ENCODE measurements at places on chromosomes 6 and 20. TPM values are rescaled to one million over a fixed set of nuclear protein-coding genes. Genes with fewer than 3 reads are reported as not detected.

ACSS1 gene
- total RNA-seq: 8.0 TPM

NRSN1 gene
- not detected for total RNA-seq

KIFC1 gene
- 0.94 TPM for total RNA-seq

PCIF1 gene
- total RNA-seq: 48.0 TPM

MACROD2 gene
- 1.7 TPM for total RNA-seq

FAM209B gene
- 0.52 TPM for total RNA-seq

KIF25 gene
- total RNA-seq: not detected

OPRM1 gene
- not detected for total RNA-seq

SASH1 gene
- 1.7 TPM for total RNA-seq

GRIK2 gene
- total RNA-seq: not detected

FIG4 gene
- total RNA-seq: 9.3 TPM

LGSN gene
- total RNA-seq: not detected

IL17A gene
- total RNA-seq: not detected

FAM8A1 gene
- total RNA-seq: 25.7 TPM

ARFGEF3 gene
- under 0.01 TPM for total RNA-seq

IDH3B gene
- 103 TPM for total RNA-seq

ELOVL5 gene
- 94.8 TPM for total RNA-seq

ZBTB22 gene
- total RNA-seq: 12.6 TPM

HAO1 gene
- not detected for total RNA-seq

SLC22A3 gene
- total RNA-seq: not detected

ABCC10 gene
- 12.3 TPM for total RNA-seq

KCNK16 gene
- total RNA-seq: not detected

MAP7 gene
- total RNA-seq: 0.31 TPM

SMPD2 gene
- 22.5 TPM for total RNA-seq

RPS18 gene
- 4,638 TPM for total RNA-seq

NKAIN2 gene
- not detected for total RNA-seq

LTB gene
- total RNA-seq: 191 TPM

SLC17A3 gene
- total RNA-seq: 0.31 TPM

ACOT8 gene
- total RNA-seq: 13.9 TPM

AURKA gene
- total RNA-seq: 3.0 TPM

RSPO3 gene
- total RNA-seq: not detected

DEFB116 gene
- total RNA-seq: not detected

FLRT3 gene
- not detected for total RNA-seq

EFCAB8 gene
- 0.73 TPM for total RNA-seq

CALHM6 gene
- 19.7 TPM for total RNA-seq

DAAM2 gene
- total RNA-seq: under 0.01 TPM

WDR46 gene
- 19.4 TPM for total RNA-seq

AVP gene
- total RNA-seq: not detected

ABRACL gene
- total RNA-seq: 43.7 TPM

ENPP5 gene
- total RNA-seq: 0.42 TPM

THBD gene
- 82.1 TPM for total RNA-seq

BEND3 gene
- total RNA-seq: 1.5 TPM

MMP24 gene
- not detected for total RNA-seq

ADIG gene
- total RNA-seq: not detected

LAMA2 gene
- total RNA-seq: 0.63 TPM

CMTR1 gene
- 40.9 TPM for total RNA-seq

MEP1A gene
- total RNA-seq: not detected

RAMACL gene
- 0.73 TPM for total RNA-seq

Measured in mononuclear cell (primary cell).